Activated CD4-positive, CD25-positive, alpha-beta regulatory T cell (primary cell): ENCODE measurements at places on chromosomes 1 and 21.
A peak's percentile ranks its signal among the peaks of the same experiment; 100 is the strongest.

DNA sequence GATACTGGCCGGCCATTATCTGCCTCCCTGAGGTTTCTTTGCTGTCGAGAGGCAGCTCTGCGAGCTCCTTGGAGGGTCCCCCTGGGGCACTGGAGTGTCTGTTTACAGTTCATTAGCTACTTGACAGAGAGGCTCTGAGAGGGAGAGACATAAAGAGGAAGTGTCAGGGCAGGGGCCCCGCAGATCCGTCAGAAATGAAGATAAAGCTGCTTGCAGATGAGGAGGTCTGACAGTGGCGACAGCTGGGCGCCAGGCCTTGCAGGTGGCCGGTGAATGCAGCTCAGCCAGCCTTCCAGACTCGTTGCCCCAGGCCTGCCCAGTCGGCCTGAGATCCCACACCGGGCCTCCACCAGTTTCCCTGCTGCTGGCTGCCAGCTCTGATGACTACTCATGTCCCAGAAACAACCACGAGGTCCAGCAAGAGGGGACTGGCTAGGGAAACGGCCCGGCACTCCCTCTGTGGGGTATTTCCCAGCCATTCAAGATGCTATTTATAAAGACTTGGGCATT lies 84.7 kb downstream of the DISP3 start:
- no peak for DNase-seq

DNA sequence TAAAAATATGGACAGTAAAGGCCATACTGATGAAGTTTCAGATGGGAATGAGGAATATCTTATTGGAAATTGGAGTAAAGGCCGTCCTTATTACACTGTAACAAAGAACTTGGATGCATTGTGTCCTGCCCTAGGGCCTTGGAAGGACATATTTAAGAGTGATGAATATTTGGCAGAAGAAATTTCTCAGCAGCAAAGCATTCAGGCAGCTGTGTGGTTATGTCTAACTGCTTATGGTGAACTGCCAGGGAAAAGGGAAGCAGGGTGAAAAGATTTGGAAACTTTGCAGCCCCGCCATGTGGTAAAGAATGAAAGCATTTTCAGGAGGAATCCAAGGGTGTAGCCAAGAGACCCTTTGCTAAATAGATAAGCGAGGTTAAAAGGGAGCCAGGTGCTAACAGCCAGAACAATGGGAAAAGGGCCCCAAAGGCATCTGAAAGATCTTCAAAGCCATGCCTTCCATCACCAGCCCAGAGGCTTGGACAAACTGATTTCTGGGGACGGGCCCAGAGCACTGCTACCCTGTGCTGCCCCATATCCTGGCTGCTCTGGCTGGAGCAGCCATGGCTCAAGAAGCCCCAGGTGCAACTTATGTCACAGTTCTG lies 200.0 kb downstream of the PTPRU start:
- no peak for DNase-seq

GRCh38 chr21:25402134-25402961 lies 204.9 kb downstream of the MRPL39 start:
- no peak for DNase-seq

DNA sequence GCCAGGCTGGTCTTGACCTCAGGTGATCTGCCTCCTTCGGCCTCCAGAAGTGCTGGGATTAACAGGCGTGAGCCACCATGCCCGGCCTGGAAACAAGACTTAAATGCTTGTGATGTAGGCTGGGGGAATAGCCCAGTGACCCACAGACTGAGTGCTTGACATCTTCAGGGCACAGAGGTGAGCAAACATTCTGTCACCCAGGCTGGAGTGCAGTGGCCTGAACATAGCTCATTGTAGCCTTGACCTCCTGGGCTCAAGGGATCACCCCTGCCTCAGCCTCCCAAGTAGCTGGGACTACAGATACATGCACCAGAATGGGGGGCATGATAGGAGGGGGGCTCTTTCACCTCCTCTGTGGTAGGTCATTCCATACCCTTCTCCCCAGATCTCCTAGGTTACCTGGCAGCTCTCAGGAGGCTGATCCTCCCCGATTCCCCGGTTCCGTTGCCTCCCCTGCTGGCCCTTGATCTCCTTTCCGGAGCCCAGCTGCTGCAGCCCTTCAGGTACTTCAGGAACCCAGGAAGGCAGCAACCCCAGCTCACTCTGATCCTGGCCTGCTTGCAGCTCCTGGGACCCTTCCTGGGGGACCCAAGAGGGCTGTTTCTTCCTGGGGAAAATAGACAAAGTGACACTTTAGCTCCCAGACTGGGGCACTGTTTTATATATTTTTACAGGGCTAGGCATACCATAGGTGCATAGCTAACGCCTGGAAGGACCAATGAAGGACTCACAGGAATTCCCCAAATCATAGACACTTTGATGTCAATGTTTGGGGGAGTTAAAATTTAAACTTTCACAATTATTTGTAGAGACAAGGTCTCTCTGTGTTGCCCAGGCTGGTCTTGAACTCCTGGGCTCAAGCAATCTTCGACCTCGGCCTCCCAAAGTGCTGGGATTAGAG lies 11.8 kb downstream of the SPATA21 start:
- no peak for DNase-seq

- DNase-seq, result peak; percentile 57
Measured at GRCh38 chr21:31509194-31510017, 150.1 kb upstream of the SOD1 start.

DNA sequence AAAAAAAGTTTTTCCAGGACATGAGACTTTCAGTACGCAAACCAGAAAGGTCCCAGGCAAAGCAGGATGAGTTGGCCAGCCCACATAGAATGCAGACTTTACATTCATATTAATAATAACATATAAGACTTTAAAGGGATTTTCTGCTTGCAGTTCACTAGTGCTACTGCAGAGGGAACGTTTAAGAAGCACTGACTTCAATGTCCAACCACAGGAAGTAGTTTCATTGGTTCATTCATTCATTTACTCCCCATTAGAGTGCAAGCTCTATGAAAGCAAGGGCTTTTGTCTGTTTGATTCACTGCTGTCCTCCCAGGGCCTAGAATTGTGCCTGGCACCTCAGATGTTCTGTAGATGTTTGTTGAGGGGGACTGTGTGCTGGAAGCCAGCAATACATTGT lies 11.8 kb upstream of the SERINC2 start:
- no peak for DNase-seq

DNA sequence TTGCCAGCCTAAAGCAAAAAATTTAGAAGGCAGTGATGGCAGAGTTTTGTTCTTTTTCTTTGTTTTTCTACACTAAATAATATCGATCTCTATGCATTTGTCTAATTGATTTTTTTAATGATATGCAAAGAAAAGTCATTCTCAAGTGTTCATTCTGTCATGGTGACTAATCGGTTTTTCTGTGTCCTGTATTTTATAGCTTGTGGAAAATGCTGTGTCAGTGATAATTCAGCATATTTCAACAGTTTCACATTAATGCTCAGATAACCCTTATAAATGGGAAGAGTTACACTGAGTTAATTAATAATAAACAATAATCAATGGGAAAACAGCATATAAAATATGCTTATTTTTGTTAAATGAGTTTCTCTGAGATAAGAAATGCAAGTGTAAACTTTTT lies 824.9 kb downstream of the AMY1C start:
- no peak for DNase-seq

- no peak for DNase-seq
Measured at GRCh38 chr1:197336571-197336970, 68.5 kb downstream of the CRB1 start.

DNA sequence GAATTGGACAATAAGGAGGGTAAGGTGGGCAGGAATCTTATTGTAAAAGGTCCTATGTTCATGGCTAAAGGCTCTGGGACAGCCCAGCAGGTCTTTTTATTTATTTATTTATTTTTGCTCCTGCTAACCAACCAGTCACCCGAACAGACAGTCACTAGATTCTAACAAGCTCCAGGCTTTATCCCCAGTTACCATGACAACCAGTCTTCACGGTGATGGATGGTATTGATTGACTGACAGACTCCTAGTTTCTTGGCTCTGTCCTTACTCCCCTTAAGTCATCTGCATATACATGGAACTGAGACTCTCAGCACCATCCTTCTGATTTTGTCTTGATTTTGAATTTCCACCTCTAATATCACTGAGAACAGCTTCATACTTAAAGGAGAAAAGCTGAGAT lies 44.3 kb downstream of the C8A start:
- no peak for DNase-seq

DNA sequence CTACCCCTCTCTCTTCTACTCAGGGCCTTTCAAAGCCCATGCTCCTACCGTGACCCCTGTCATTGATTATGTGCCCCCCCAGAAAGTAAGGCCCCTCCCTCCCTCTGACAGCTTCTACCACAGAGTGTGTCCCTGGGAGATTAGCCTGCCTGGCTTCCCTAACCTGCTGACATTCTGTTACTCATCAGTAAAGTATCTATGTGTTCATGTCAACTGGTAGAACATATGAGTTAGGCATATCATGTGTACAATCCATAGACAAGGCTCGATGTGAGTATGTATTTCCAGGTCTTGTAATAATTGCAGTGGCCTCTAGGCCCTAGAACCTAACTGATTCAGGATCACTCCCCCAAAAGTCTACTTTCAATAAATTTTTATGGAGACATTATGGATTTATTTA lies 120.0 kb downstream of the GIPC2 start:
- DNase-seq, result no peak

DNA sequence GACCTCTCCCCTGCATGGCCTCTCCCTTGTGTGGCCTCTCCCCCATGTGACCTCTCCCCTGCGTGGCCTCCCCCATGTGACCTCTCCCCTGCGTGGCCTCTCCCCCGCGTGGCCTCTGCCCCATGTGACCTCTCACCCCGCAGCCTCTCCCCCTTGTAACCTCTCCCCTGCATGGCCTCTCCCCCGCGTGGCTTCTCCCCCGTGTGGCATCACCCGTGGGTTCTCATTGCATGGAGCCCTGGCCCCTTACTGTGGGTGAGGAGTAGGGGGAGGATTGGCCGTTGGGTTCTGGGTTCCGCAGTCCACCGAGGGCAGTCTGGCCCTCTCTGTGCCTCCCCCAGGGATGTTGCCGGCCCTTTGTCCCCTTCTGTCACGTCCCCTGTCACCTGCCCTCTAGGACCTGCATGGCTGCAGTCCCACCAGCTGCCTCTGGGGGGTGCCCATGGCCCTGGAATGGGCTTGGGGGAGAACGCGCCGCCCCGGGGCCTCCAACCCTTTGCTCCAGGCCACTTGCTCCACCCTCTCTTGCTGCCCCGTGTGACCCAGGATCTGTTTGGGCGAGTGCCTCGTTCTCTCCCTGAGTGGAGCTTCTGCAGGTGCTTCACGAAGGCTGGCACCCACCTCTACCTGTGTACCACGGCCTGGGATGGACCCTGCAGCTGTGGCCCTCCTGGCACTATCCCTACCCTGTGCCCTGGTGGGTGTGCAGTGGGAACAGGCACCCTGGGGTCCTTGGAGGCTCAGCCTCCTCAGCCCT lies 21.3 kb downstream of the RRP1 start:
- DNase-seq, result peak; percentile 95

GRCh38 chr1:161988413-161988812 lies 35.3 kb downstream of the OLFML2B start:
- no peak for DNase-seq

DNA sequence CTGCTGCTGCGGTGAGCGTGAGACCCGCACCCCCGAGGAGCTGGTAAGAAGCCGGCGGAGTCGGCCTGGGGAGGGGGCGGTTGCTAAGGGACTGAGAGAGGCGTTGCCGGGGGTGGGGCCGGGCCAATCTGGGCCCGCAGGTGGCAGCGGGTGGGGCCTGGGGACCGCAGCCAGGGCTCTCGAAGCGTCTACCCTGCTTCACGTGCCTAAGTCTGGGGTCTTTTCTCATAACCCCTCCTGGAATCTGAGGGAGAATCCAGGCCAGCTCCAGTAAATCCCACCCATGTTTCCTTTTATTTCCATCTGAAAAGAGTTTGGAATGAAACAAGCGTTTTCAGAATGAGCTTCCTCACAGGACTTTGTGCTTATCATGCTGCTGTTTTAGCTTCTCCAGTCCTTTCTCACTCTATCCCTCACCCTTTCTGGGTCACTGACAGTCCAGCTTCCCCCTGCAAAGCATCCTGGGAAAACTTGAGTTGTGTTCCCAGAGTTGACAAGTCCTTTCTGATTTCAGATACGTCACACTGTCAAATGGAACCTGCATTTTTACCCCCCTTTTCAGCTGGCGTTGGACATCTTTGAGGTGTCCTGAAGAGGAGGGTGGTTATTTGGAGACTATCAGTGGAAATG lies 431 bp downstream of the CLCN6 start:
- peak; percentile 77 for DNase-seq

GRCh38 chr1:98032958-98033357 lies 112.1 kb upstream of the DPYD start:
- DNase-seq, result no peak

GRCh38 chr1:39139723-39140360 lies 64.7 kb upstream of the MACF1 start:
- DNase-seq, result no peak

GRCh38 chr1:115492019-115492595 lies 149.7 kb upstream of the VANGL1 start:
- no peak for DNase-seq

DNA sequence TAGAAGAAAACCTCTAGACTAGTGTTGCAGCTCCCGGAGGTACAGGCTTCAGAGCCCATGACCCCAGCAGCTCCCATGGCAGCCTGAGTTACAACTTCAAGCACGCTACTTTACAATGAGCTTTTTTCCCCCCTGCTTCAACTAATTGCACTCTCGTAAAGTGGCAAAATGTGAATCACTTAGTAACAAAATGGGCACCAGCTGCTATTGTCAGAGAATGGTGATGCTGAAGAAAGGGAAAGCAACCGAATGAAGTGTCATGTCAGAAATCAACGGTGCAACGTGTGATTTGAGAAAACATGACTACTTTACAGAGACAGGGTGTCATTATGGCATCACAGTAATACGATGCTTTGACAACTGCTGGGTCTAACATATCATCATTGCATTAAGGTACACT lies 40.5 kb downstream of the ESRRG start:
- DNase-seq, result no peak

GRCh38 chr21:45382697-45382997 lies 22.3 kb upstream of the COL18A1 start:
- DNase-seq, result no peak

DNA sequence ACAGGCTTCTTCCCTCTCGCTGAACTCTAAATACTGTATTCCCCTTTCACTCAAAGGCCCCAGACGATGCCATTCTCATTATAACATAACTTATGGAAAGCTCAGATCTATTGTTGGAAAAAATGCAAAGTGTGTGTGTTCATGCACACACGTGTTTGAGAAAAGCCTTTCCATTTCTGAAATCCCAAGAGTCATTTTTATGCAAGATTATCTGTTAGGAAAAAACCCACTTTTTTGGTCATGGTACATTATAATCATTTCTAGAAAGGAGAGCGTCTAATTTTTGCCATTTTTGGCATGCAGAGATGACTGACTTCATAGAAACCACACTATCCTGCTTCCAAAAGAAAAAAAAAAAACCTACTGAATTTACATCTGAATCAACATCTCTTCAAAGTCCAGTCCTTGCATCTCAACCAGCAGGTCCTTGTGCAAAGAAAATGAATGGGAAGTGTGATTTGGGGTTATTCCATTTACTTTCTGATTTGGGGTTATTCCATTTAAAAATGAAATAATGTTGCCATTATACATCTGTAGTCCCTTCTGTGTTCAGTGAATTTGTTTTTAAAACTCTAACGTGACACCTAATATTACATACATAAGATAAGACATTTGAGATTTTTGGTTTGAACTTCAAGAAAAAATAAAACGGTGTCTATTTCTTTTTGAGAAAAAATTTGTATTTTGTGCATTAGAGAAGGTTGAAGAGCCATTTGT lies 150.3 kb downstream of the DHRS3 start:
- no peak for DNase-seq
